ENCODE measurements at places on chromosomes 13 and 19. TPM values are rescaled to one million over a fixed set of nuclear protein-coding genes. Genes with fewer than 3 reads are reported as not detected.
A peak's percentile ranks its signal among the peaks of the same experiment; 100 is the strongest.

- peak within 1 kb of the TSS; percentile 91 for H3K4me3 ChIP-seq
- peak within 1 kb of the TSS; percentile 63 for H3K27ac ChIP-seq
- H3K27me3 ChIP-seq, result no peaks in the 10 kb centered on the region
- H3K36me3 ChIP-seq, result no peaks in the 10 kb centered on the region
- DNase-seq, result peak; percentile 96
- H3K4me1 ChIP-seq, result peaks cover 38% of the 10 kb centered on the region
These were observed at the start of gene GATAD2A for GRCh38 chr19:19404879-19405860. GATAD2A (plus strand) TSS chr19:19405675; CDS start chr19:19465346, 59,671 bp downstream.

DNA sequence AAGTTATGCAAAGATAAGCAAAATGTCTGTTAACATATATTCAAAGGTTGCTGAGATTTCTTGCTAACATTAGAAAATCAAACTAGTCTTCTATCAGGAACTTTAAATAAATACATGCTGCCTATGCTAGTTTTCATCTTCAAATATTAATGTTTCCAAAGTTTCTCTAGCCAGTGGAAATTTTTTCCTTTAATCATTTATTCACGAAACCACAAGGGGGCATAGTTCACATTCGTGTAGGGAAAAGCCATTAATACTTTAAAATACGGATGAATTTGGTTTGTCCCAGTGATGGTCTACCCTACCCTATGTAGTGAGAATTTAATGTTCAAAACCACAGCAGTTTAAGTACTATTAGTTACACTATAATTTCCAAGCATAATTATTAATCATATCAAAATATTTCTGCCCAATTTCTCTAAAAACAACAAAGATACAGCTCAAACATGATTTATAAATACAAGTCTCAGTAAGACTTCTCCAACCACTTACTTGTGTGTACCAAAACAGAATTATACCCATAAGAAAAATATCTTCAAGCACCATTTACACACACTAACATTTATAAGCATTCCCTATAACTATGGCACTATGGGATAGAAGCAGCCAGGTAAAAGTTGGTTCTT lies 16.2 kb downstream of the NUFIP1 start:
- no peak for DNase-seq
- no peak overlapping the region for H3K4me3 ChIP-seq
- no peak overlapping the region for H3K27ac ChIP-seq
- H3K4me1 ChIP-seq, result peaks cover under 1% of the 10 kb centered on the region
- no peaks in the 10 kb centered on the region for H3K27me3 ChIP-seq

- H3K36me3 ChIP-seq, result no peaks in the 10 kb centered on the region
- H3K4me1 ChIP-seq, result no peaks in the 10 kb centered on the region
- no peak overlapping the region for H3K27ac ChIP-seq
- no peaks in the 10 kb centered on the region for H3K27me3 ChIP-seq
- no peak for DNase-seq
- no peak overlapping the region for H3K4me3 ChIP-seq
These were observed 1.4 kb downstream of the CAPN12 start for GRCh38 chr19:38742906-38743305.

Gene MARK4
- total RNA-seq, result 24.8 TPM

Gene KANK3
- 25.0 TPM for total RNA-seq

Gene AKT1S1
- total RNA-seq, result 67.0 TPM

Gene S1PR5
- 3.0 TPM for total RNA-seq

Gene RFC3
- total RNA-seq, result 9.1 TPM

Gene SIAH3
- total RNA-seq, result 0.12 TPM

Measured in adrenal gland (tissue), 19 donors.